Right forelimb (tissue), 1 donor: ENCODE measurements at places on chromosomes 6 and 20.

GRCh38 chr20:18719426-18719825, 94.2 kb upstream of the SCP2D1 start:
- no peak for DNase-seq

DNA sequence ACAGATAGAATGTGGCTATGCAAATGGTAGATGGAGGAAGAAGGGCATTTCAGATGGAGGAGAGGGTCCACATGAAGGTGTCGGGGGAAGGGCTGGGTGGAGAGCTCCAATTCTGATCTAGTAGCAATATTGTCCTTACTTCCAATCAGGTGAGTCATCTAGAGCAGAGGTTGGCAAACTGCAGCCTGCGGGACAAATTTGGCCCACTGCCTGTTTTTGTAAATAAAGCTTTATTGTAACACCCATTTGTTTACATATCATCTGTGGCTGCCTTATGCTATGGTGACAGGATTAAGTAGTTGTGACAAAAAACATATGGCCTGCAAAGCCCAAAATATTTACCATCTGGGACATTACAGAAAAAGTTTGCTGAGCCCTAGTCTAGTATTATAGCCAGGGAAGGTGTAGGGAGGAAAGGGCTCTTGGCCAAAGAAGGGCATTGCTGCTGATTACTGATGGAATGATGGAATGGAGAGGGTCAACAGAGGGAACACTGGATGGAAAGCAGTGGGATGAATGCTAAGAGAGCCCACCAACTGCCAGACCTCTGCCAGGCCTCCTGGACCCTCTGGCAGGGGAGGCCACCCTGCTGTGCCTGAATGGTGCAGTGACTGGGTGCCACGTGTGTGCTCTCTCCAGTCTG, 79.8 kb downstream of the SLC22A23 start:
- no peak for DNase-seq

GRCh38 chr6:14871221-14871620, 374.6 kb upstream of the JARID2 start:
- DNase-seq: no peak

DNA sequence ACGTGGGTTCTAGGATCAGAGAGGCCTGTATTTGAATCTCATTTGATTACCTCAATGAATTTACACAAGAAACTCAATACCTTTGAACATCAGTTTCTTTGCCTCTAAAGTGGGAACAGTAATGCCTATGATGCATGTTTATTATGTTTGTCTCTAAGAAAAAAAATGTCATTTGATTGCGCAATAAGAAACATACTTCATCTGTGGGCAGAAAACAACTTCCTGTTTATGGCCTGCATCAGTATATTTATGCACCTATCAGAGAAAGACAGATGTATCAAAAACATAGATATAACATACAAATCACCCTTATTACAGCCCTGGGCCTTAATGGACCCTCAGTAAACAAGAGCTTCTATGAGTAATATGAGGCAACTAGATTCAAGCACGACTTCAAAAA, 516.4 kb upstream of the ARID1B start:
- no peak for DNase-seq

- DNase-seq: no peak
Measured at GRCh38 chr6:78810146-78810545, 57.2 kb upstream of the IRAK1BP1 start.

DNA sequence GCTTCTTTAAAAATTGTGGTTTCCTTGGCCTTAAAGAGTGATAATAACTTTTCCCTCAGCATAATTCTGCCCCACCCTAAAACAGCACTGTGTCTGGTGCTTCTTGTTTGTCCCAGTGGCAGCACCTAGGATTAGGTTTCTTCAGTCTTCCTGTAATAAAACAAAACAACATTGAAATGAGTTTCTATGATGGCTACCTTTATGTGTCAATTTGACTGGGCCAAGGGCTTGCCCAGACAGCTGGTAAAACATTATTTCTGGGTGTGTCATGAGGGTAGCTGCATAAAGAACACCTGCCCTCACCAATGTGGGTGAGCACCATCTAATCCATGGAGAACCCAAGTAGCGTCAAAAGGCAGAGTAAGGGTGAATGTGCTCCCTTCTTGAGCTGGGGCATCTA, 117.8 kb downstream of the QRSL1 start:
- no peak for DNase-seq

DNA sequence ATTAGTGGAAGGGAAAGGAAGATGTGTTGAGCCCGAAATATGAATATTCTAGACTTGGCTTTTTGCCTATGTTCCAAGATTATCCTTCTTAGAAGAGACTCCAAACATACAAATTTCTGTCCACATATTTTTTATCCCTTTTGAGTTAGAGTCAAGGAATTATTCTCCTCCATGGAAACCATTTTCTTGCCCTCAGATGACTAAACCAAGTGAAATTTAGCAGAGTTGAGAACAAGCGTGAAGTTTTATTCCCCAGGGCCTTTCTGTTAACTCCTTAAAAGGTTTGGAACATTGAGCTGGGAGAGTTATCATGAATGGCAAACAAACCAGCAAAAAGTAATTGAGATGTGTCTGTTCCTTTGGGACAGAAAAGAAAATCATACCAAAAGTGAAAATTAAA, 286.1 kb upstream of the PLCB4 start:
- no peak for DNase-seq
